ENCODE measurements at places on chromosomes 1 and 21. TPM values are rescaled to one million over a fixed set of nuclear protein-coding genes. Genes with fewer than 3 reads are reported as not detected.

DNA sequence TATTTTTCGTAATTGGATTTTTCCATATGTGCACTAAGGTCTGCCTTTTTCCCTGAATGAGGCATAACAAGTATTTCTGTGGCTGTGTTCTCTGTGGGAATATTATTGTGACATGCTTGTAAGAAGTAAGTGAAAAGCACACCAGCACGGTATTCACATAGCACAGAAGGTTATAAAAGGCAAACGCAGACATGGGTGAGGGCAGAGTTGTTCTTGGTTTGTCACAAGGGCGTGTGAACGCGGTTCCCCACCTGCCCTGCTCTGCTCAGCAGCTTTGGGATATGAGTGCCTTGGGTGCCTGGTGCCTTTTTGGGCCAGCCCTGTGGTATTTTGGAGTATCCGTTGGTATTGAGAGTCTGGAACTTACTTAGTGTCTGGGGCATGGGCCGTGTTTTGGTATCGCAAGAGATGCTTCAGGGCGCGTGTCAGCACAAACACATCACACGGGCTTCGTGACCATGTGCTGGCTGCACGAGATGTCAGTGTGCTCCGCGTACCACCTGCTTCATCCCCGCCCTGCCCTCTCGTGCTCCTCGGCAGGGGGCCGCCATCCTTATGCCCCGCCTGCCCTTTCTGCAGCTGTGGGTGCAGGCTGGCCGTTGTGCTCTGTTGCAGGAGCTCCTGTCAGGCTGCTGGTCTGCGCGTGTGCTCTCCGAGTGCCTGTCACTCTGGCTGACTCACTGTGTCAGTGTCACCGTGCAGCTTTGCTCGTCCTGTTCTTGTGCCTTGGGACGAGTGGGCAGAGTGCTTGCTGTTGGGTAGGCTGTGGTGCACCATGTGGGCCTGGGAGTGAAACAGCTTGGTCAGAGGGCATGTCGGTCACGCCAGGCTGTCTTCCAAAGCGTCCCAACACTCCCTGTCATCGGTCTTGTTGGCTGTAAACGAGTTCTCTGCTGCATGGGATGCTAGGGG, 15.0 kb downstream of the SKI start:
- ATAC-seq: no peak

- no peak for ATAC-seq
These were observed 59.1 kb downstream of the PRDM2 start for GRCh38 chr1:13759072-13759471.

- peak; percentile 86 for ATAC-seq
These were observed at the start of gene MYOM3 for GRCh38 chr1:24111996-24112779. Gene MYOM3, minus strand, starts transcription at chr1:24112135. Its CDS starts 3,499 bp downstream, at chr1:24108636.

Gene LCE1A
- not detected for total RNA-seq

Gene FAM110D
- 3.4 TPM for total RNA-seq

DNA sequence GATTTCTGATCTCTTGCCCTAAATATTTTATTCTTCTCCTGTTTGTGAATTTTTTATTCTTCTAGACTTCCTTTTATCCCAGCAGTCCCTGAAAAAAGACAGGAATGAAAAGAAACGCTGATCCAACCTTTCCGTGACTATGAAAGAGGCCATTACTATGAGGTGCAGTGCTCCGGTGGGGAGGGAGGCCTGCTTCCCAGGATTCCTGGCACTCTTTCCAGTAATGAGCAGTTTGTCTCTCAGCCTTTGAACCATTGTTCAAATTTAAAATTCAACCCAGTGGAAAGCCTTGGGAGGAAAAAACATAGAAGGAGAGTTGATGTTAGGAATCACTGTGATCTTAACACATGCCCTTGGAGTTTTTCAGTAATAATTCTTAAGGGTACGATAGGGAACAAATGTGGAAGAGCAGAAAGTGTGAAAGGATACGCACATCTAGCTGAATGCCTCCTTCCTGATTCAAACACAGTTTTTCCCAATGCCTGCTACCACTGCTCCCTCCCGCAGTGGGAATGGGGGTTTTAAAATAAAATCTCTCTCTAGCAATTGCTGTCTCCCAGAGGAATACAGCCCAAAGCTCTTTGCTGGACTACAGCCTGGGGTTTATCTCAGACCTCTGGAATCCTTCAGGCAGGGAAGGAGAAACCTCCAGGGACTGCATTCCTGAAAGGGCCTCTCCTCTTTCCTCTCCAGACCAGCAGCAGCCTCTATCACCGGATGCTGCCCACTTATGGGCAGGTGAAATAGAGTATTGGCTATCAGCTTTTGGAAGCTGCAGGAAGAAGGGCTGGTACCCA, 6.1 kb downstream of the IER5 start:
- peak; percentile 79 for ATAC-seq

DNA sequence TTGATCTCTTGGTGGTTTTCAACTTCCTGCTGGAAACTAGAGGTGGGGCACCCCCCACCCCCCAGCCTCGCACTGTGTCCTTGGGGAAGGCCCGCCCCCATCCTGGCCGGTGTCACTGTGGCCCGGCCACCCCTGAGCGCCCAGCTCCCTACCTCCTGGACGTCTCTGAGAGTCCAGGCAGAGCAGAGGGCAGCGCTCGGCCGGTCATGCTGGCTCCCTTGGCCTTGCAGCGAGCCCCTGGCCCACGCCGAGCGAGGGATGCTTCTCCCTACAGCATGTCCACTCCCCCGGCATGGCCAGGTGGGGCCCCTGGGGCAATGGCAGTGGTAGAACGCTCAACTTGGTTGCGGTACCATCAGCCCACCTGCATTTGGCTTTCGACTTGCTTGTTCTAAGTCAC, 28.7 kb upstream of the TRAPPC10 start:
- ATAC-seq: no peak

- ATAC-seq: peak; percentile 65
These were observed 565 bp downstream of the WLS start for GRCh38 chr1:68231627-68232288.

DNA sequence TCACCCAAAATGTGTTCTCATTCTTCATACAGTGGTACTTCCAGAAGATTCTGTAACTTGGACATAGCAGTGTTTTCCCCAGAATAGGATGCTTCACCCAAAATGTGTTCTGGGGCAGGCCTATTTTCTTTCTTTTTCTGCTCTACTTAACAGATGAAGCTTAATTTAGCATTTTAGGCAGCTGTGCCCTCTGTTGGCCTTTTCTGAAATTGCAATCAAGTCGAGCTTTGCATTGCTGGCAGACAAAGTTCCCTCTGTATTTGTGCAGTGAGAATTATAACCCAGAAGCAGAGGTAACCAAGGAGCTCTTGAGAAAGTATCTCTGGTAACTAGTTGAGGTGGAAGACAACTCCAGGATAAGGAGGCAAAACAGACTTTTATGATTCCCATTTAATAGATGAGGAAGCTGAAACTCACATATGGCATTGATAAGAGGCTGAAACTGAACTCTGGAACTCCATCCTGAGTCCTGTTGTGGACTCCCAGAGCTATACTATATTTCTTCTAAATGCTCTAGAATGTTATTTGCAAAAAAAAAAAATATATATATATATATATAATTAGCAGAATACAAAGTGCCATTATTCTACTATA, 50.3 kb upstream of the L1TD1 start:
- ATAC-seq: no peak

- no peak for ATAC-seq
These were observed 36.2 kb downstream of the ATP2B4 start for GRCh38 chr1:203662821-203663220.

DNA sequence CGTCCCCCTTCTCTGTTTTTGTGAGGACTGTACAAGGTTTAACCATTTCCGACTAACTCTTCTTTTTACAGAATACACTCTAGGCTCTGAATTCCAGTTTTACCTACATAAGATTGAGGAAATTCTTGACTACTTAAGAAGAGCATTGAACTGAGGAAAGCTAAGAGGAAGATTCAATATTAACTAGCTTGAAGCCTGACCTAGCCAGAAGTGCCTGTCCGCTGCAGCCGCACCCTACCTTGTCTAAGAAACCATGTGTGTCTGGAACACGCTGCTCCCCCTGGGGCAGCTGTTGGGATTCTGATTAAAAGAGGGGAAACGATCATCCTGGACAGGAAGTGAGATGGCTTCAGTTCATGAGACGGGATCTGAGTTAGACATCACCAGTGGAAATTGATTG, 28.9 kb downstream of the CA6 start:
- no peak for ATAC-seq

DNA sequence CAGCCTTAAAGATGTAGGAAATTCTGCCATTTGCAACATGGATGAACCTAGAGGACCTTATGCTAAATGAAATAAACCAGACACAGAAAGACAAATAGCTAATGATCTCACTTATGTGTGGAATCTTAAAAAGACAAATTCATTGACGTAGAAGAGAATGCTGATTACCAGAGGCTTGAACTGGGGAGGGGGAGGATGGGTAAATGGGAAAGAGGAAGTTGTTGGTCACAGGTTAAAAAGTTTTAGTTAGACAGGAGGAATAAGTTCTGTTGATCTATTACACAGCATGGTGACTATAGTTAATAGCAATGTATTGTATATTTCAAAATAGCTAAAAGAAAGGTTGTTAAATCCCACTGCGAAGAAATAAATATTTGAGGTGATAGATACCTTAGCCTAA, 62.8 kb downstream of the PKN2 start:
- ATAC-seq: no peak

GRCh38 chr1:209491031-209491430, 92.5 kb upstream of the CAMK1G start:
- ATAC-seq: no peak

DNA sequence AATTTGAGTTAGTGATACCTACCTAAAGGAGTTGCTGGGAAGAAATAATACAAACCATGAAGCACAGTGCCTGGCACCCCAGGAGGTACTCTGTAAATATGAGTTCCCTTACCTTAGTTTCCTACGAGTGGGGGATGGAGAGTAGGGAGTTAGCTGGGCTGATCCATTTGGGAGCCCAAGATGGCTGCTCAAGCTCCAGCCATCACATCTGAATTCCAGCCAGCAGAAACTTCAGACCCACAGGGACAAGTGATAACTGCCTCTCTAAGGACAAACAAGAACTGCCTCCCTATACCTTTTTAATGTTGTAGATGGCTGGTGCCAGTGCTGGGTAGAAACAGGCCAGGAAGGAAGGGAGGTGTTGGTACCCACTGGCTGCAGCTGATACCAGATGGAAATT, 22.7 kb downstream of the HTR6 start:
- no peak for ATAC-seq

- no peak for ATAC-seq
These were observed 306.6 kb downstream of the CTH start for GRCh38 chr1:70717656-70718055.

GRCh38 chr1:38477811-38478210, 381.8 kb downstream of the RRAGC start:
- no peak for ATAC-seq

Gene CRNN
- total RNA-seq: 3.5 TPM

DNA sequence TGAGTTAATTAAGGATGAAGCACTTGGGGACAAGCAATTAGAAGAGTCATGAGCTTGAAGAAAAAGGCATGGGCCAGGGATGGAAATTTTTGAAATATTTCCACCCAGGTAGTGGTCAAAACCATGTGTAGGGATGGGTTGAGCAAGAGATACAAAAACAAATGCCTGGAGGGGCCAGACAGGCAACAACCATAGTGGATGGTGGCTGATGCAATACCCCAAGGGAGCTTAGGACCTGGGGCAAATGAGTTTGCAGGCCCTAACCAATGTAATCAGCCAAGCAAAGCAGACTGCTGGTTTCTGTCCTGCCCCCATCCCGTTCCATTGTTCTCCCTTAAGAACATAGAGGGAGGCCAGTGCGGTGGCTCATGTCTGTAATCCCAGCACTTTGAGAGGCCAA, 119.1 kb upstream of the FGGY start:
- no peak for ATAC-seq

DNA sequence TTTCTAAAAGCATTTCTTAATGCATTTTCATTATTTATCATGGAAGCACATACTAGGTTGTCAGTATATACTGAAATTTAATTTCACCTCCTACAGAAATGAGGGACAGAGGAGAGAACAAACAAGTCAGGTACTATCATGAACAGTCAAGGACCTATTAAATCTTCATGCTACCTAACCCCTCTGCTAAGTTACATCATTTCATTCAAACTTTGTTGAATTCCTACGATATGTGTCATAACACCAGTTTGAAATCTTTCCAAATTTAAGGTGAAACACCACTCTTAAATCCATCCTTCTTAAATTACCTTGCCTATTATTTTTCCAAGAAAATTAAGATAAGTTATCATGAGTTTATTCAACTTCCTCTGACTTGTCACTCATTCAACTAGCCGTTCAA, 78.9 kb downstream of the DENND1B start:
- no peak for ATAC-seq

Gene AZIN2
- 1.6 TPM for total RNA-seq

DNA sequence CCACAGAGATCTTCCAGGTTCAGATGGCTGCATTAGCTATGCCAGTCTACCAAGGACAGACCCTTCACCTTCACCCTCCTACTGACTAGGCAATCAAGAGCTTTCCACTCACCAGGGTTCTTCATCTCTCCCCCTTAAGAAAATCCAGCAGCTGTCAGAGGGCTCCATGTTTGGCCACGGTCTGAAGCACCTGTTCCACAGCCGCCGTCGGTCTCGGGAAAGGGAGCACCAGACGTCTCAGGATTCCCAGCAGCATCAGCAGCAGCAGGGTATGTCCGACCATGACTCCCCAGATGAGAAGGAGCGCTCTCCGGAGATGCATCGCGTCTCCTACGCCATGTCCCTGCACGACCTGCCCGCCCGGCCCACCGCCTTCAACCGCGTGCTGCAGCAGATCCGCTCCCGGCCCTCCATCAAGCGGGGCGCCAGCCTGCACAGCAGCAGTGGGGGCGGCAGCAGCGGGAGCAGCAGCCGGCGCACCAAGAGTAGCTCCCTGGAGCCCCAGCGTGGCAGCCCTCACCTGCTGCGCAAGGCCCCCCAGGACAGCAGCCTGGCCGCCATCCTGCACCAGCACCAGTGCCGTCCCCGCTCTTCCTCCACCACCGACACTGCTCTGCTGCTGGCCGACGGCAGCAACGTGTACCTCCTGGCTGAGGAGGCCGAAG, 13.8 kb downstream of the TMCC2 start:
- ATAC-seq: no peak

DNA sequence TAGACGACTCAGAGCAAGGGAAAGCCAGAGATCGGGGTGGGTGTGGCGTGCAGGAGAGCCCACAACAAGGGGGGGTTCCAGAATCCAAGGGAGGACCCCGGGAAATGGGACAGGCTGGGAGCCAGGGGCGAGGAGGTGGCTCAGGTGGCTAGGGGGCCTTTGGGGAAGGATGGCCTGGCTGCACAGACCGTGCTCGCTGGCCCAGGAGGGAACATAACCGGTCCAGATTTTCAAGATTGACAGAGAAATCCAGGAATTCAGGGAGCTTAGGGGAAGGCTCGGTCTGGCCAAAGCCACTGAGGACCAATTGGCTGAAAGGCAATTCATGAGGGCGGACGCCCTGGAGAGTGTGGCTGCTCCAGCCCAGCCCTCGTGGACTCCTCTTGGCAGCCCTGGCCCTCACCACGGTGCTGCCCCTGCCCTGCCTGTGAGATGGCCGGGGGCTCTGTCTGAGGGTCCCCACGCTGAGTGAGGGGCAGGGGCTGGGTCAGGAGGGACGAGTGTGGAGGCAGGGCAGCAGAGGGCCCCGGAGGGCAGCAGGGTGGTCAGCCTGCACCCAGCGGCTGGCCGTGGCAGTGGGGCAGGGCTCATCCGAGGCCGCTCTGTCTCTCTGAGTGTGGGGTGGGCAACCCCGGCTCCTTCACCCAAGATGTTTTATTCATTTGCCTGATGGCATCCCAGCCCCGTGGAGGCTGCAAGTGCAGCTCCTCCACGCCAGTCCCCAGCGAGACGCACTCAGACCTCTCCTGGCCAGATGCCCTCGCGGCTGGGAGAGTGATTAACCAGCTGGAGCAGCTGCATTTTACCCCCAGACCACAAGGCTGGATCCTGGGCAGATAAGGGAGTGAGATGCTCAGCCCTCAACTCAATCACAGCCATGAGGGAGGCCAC, 5.6 kb upstream of the LRRC3 start:
- no peak for ATAC-seq

Gene ETV3L
- total RNA-seq: not detected

GRCh38 chr1:208047975-208048374, 137.1 kb upstream of the CD34 start:
- ATAC-seq: peak; percentile 69
